ENCODE measurements at places on chromosomes 16 and 17.

DNA sequence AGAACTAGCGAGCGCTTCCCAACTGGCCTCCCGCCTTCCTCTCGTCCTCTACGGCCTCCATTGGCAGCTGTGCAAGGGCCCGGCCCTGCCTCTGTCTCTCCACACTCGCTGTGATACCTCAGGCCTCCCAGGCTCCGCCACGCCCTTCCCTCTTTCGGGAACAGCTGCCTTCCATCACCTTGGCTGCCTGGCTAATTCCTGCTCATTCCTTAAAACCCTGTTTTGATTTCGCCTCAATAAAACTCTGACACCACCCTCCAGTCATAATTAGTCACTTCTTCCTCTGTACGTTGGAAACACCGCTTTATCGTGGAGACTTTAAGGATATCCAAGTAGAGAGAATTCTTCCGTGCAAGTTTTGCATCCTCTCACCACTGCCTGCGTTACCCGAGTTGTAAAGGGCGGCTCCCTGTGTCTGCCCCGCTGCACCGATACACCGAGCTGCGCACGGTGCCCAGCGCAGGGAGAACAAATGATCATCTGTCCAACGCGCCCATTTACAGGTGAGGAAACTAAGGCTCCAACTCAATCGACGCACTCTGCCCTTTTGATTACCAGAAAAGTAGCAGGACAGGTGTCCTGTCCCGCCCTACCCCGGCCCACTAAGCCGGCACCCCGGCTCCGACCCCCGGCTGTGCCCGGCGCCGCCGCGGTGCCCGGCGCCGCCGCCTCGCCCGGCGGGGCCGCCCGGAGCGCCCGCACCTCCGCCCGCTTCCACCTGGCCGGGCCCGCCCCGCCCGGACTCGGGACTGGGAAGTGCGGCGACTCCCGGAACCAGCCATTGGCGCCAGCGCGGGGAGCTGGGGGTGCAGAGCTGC, 139.7 kb downstream of the SEC14L1 start:
- no peak for DNase-seq

- DNase-seq = peak; percentile 28
Observed at GRCh38 chr17:79747508-79748294, 17.0 kb downstream of the ENPP7 start.

DNA sequence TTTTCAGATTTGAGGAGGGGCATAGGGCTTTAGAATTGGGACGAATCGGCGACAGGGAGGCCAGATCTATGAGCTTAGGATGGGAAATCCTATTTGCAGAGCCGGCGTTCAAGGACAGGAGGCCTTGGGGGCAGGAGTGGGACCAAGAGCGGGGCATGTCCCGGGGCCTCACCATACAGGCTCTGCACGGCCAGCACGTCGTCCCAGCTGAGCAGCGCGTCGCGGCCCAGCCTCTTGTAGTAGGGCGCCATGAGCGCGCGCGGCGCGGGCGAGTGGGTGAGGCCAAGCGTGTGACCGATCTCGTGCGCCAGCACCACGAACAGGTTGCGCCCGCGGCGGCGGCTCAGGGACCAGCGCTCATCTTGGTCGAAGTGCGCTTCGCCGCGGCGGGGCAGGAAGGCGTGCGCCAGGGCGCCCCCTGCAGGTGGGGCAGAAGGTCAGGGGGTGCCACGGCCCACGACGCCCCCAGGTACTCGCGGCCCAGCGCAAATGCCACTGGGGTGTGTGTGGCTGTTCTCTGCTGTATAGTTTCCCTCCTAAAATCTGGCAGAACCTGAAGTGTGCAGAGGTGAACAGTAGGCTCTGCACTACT, 9.3 kb downstream of the C17orf50 start:
- DNase-seq = no peak

GRCh38 chr17:67671493-67671892, 46.2 kb upstream of the NOL11 start:
- DNase-seq = no peak

DNA sequence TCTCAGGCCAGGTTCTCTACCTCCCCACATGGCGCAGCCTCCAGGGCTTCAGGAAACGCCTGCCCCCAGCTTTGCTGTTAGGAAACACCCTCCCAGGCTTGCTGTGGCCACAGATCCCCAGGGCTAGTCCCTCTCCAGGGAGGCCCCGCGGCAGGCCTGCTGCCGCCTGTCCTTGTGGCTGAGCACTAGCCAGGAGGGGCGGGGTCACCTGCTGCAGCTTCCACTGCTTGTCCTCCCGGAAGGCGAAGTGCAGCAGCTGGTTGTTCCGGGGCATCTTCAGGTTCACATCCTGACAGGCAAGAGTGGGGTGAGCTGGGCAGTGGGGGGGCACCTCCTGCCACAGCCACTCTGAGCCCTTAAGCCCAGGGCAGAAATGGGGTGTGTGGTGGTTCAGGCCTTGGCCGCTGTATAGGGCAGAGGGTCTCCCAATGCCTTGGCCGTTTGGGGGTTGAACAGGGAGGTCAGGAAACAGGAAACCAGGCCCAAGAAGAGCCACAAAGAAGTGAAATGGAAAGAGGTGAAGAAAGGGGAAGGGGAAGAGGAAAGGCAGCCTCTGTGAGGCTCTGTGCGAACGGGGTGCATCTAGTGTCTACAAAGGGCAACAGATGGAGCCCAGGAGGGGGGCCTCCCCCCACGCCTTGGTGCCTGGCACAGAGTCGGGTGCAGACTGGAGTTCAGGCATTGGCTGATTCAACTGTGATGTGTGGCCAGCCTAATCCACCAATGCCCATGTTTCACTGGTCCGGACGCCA, 2.0 kb downstream of the ROGDI start:
- DNase-seq = no peak

DNA sequence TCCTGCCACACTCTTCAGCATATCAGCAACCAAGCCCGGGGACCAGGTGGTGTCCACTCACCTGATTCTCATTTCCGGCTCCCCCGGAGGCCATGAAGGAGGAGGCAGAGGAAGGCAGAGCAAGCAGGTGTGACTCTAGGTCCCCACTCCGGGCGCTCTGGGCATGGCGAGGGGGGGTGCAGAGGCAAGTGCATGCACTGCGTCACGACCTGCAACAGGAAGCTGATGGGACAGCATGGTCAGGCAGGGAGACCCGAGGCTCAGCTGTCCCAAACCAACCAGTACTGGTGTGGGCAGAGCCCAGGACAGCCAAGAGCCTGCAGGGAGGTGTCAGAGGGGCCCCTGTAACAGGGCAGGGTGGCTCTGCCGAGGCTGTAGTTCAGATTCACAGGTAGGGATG, 2.1 kb upstream of the ENGASE start:
- no peak for DNase-seq

DNA sequence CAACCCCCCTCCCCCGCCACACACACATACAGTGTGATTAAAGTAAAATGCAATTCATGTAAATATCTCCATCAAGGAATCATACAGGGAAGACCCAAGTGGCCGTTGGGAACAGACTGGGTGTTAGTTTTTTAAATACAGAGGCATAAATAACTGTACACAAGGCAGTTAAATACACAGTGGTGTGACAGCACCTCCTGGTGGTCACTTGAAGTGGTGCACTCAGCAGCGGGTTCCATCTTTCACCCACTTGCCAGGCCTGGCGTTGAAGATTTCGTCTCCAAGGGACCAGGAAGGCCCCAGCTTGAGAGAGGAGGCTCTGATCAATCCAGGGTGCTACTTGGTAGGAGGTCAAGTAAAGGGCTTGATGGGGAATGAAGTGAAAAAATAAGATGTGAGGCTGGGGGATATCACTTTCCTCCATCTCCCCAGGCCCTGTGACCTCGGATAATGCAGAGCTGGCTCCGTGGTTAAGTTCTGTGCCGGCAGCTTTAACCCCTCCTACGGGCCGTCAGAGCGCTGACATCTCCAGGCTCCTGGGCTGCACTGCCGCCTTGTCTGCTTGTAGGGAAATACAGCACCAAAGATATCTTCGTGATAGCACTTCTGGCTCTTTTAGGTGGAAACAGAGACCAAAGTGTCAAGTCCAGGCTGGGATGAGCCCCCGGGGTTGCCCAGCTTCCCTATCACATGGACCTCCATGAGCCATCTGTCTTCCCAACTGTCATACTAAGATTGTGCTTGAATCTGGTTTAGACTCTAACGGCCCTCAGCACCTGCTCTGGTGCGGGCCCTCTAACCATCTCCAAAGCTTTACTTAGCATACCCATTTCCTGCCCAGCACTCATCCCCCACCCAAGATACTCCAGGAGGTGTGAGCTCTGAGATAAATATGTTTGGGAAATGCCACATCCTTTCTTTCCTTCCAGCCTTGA, 20.7 kb downstream of the LGALS9 start:
- peak; percentile 29 for DNase-seq

GRCh38 chr17:78468366-78468765, 89.9 kb downstream of the PGS1 start:
- DNase-seq = no peak

GRCh38 chr17:13957636-13958035, 111.7 kb upstream of the COX10 start:
- DNase-seq = no peak

GRCh38 chr17:72145962-72146361, 25.1 kb downstream of the SOX9 start:
- no peak for DNase-seq

GRCh38 chr17:80558046-80558445, 13.4 kb downstream of the RPTOR start:
- no peak for DNase-seq

DNA sequence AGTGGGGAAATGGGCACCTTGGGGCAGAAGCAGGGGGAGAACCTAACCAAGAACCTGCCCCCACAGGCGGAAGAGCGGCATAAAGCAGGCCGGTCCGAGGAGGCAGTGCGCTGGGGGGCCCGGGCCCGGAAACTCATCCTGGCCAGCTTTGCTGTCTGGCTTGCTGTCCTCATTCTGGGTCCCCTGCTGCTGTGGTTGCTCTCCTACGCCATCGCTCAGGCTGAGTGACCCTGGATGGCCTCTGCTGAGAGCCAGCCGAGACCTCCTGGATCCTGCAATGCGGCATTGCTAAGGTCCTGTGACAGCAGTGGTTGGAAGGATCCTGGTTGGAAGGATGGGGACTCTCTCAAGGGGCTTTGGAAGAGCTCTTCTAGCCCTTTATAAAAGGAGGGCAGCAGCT, 4.5 kb upstream of the PHKG2 start:
- DNase-seq = no peak

GRCh38 chr16:73068541-73069401, 20.8 kb upstream of the ZFHX3 start:
- DNase-seq = no peak
